T-helper 22 cell (primary cell): ENCODE measurements at places on chromosomes 2 and 18.
A peak's percentile ranks its signal among the peaks of the same experiment; 100 is the strongest.

- DNase-seq = no peak
Measured at GRCh38 chr2:203786549-203787351, 80.3 kb downstream of the CD28 start.

GRCh38 chr2:69628325-69629021 is 15.1 kb downstream of the AAK1 start:
- no peak for DNase-seq

GRCh38 chr2:70703900-70704549 is 64.0 kb downstream of the ADD2 start:
- no peak for DNase-seq

DNA sequence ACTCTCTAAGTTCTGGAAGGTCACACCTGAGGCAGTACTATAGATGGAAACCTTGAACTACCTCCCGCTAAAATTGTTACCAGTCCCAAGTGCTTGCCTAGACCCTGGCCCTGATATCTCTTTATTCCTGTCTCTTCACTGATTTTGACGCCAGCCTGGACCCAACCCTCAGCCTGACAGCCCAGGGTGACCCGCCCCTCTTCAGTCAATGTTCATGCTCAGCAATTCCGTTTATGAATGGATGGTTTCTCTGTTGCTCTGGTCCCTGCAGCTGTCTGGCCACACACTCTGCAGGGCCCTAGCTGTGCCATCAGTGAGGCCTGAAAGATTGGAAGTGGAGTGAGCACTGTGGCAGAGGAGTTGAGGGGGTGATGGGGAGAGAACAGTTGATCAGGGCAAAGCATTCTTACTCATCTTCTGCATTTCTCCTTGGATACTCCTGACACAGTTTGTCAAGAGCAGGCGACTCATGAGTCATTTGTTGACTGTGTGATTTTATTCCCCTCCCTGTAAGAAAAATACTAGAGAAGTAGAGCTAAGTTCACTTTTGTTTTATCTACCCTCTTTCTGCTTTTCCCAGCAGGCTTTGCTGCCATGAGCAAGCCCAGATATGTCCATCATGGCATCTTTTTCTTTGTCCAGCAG is 46.0 kb downstream of the NPAS2 start:
- DNase-seq = no peak

DNA sequence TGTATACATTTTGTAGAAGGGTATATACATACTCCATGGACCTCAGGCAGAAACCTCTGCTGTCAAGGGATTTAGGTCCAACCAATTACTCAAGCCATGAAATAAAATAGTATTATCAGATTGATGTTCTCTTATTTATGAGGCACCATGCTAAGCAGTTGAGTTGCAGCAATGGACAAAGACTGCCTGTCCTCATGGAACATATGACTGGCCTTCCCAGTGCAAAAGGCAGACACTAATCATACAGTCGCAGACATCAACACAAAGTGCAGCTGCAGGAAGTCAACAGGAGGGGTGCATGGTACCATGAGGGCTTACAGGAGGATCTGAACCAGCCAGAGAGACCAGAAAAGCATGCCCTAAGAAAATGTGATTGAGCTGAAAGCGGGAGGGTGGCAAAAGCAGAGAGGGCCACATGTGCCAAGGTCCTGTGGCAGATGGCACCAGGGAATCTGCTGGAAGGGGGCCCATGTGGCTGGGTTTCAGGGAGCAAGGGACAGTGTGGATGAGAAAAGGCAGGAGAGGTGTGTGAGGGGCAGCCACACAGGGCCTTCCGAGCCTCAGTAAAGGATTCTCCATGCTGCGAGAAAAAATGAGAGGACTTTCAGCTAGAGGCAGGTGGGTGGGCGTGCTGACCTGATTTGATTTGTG is 61.4 kb upstream of the RNF152 start:
- no peak for DNase-seq

- DNase-seq = no peak
Measured at GRCh38 chr18:140670-141266, 17.6 kb upstream of the USP14 start.

GRCh38 chr2:117723483-117723882 is 91.0 kb upstream of the DDX18 start:
- DNase-seq = no peak

GRCh38 chr18:58454406-58455061 is 174.4 kb downstream of the ALPK2 start:
- DNase-seq = no peak

GRCh38 chr18:55038162-55038561 is 78.9 kb upstream of the CCDC68 start:
- no peak for DNase-seq

- no peak for DNase-seq
Measured at GRCh38 chr2:9137379-9138150, 69.0 kb upstream of the ASAP2 start.

GRCh38 chr2:10733566-10733925 is 12.1 kb downstream of the ATP6V1C2 start:
- no peak for DNase-seq

DNA sequence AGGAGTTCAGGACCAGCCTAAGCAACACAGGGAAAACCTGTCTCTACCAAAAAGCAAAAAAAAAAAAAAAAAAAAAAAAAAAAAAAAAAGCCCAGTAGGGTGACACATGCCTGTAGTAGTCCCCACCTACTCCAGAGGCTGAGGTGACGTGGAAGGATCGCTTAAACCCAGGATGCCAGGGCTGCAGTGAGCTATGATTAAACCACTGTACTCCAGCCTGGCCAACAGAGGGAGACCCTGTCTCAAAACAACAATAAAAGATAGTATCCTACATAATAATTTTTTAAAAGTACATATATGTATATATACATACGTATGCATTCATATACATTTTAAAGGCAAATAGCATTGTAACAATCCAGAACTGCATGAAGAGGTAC is 51.7 kb downstream of the SOS1 start:
- peak; percentile 11 for DNase-seq

DNA sequence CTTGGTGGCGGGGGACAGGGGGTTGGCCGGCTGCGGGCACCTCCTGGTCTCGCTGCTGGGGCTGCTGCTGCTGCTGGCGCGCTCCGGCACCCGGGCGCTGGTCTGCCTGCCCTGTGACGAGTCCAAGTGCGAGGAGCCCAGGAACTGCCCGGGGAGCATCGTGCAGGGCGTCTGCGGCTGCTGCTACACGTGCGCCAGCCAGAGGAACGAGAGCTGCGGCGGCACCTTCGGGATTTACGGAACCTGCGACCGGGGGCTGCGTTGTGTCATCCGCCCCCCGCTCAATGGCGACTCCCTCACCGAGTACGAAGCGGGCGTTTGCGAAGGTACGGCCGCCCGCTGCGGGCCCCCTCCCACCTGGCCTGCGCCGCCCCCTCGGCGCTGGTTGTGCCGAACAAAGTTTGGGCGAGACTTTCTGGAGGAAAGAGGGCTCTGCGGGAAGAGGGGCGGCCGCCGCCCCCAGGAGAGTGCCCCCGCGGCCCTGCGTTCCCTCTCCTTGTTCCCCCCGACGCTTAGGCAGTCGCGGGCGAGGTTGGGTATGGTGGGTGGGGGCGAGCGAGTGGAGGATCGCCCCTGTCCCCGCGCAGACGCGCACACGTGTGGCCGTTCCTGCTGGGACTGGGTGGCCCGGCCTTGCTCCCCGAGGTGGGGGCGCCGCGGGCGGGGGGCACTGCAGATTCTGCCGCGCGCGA is 866 bp downstream of the CRIM1 start:
- DNase-seq = no peak
